Psoas muscle (tissue), 8 donors: ENCODE measurements at places on chromosomes 5 and 9. TPM values are rescaled to one million over a fixed set of nuclear protein-coding genes. Genes with fewer than 3 reads are reported as not detected.

- peaks cover 10% of the 10 kb centered on the region for H3K4me1 ChIP-seq
- no peak overlapping the region for H3K27ac ChIP-seq
- no peak overlapping the region for H3K4me3 ChIP-seq
- H3K36me3 ChIP-seq = peaks cover 3% of the 10 kb centered on the region
Observed at GRCh38 chr5:80168388-80169028, 87.3 kb downstream of the SERINC5 start.

GRCh38 chr5:24059006-24059405 lies 551.6 kb downstream of the PRDM9 start:
- H3K27me3 ChIP-seq = no peaks in the 10 kb centered on the region
- H3K27ac ChIP-seq = no peak overlapping the region
- no peaks in the 10 kb centered on the region for H3K36me3 ChIP-seq
- H3K4me1 ChIP-seq = no peaks in the 10 kb centered on the region

- peaks cover 14% of the 10 kb centered on the region for H3K4me1 ChIP-seq
- no peaks in the 10 kb centered on the region for H3K36me3 ChIP-seq
- no peaks in the 10 kb centered on the region for H3K27me3 ChIP-seq
Observed at GRCh38 chr5:142860270-142860669, 90.1 kb downstream of the ARHGAP26 start.

DNA sequence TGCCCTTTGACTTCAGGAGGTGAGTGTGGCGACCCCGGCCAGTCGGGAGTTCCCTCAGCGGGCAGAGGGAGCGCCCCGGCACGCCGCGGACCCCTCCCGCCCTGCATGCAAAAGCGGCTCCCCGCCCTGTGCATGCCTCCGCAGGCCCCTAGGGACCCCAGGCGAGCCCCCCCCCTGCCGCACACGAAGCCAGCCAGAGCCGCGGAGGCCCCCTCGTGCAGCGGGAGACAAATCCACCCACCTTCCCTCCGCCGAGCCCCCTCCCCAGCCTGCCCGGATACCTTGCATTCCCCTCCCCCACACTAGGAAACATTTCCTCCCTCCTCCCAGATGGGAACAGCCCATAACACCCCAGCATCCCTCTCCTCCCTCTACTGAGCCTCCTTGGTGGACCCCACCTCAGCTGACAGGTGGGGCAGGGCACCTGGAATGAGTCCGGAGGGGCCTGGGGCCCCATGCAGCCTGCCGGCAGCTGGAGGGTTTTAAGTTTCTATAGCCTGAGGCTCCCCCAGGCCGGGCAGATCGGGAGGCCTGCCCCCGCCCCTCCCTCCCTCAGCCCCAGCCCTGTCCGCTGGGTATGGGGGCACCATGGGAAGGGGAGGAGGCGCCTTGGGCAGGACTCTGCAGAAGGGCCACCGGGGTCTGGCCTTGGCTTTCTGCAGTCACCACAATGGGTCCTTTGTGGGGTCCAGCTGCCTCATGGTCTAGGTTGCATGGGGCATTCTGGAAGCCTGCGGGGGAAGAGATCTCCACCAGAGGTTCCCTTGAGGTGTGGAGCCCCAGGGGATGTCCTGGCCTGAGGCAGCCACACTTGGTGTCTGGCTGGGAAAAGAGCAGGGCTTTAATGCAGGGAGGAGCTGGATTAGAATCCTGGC lies 601 bp downstream of the ERGIC1 start:
- peak overlapping the region; percentile 88 for H3K4me3 ChIP-seq
- peak overlapping the region; percentile 82 for H3K27ac ChIP-seq
- H3K27me3 ChIP-seq = no peaks in the 10 kb centered on the region

The MAP1B gene
- total RNA-seq = 20.2 TPM

GRCh38 chr9:25472085-25472607 lies 206.1 kb downstream of the TUSC1 start:
- no peaks in the 10 kb centered on the region for H3K4me1 ChIP-seq
- H3K27me3 ChIP-seq = no peaks in the 10 kb centered on the region
- DNase-seq = no peak
- H3K27ac ChIP-seq = no peak overlapping the region

GRCh38 chr9:125843646-125844045 lies 96.5 kb downstream of the PBX3 start:
- no peak overlapping the region for H3K27ac ChIP-seq
- no peak for DNase-seq
- H3K27me3 ChIP-seq = no peaks in the 10 kb centered on the region
- H3K4me1 ChIP-seq = no peaks in the 10 kb centered on the region
- H3K36me3 ChIP-seq = no peaks in the 10 kb centered on the region

- no peaks in the 10 kb centered on the region for H3K27me3 ChIP-seq
- H3K27ac ChIP-seq = no peak overlapping the region
- H3K4me3 ChIP-seq = no peak overlapping the region
- no peaks in the 10 kb centered on the region for H3K36me3 ChIP-seq
- DNase-seq = no peak
Observed at GRCh38 chr5:10702040-10702629, 58.9 kb downstream of the DAP start.

- no peak overlapping the region for H3K4me3 ChIP-seq
- DNase-seq = no peak
- no peaks in the 10 kb centered on the region for H3K36me3 ChIP-seq
- H3K4me1 ChIP-seq = peaks cover 16% of the 10 kb centered on the region
Observed at GRCh38 chr5:157269165-157269671, 3.3 kb downstream of the CYFIP2 start.

DNA sequence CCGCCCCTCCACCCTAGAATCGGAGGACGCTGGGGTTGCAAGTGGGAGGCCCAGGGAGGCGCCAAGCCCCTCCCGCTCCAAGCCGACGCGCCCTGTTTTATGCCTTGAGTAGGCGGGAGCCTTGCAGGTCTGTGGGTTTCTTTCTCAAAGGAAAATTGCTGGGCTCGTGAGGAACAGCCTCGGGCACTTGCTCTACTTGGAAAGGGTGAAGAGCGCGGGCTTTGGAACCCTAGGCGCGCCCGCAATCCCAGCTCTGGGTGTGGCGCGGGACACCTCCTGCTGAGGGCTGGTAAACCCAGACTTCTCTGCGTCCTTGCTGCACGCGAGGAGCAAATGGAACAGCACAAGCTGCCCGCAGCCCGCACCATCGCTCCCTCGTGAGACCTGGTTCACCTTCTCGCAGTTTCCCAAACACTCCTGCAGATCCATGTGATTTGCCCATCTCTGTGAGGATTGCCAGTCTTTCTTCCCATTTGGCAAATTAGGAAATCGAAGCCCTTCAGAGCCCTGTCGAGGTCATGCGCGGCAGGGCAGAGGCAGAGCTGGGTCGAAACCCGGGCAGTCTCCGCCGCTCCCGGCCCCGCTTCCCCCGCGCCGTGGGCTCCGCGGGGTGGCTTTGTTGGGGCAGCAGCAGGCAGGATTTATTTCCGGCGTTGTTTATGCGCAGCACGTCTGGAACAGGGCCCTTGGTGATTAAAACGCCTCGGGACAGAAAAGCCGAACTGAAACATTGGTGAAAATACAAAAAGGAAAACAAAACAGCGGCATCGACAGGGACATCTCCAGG lies 98.4 kb upstream of the CPLX2 start:
- H3K27me3 ChIP-seq = peaks cover 10% of the 10 kb centered on the region
- no peaks in the 10 kb centered on the region for H3K36me3 ChIP-seq
- H3K4me3 ChIP-seq = no peak overlapping the region

DNA sequence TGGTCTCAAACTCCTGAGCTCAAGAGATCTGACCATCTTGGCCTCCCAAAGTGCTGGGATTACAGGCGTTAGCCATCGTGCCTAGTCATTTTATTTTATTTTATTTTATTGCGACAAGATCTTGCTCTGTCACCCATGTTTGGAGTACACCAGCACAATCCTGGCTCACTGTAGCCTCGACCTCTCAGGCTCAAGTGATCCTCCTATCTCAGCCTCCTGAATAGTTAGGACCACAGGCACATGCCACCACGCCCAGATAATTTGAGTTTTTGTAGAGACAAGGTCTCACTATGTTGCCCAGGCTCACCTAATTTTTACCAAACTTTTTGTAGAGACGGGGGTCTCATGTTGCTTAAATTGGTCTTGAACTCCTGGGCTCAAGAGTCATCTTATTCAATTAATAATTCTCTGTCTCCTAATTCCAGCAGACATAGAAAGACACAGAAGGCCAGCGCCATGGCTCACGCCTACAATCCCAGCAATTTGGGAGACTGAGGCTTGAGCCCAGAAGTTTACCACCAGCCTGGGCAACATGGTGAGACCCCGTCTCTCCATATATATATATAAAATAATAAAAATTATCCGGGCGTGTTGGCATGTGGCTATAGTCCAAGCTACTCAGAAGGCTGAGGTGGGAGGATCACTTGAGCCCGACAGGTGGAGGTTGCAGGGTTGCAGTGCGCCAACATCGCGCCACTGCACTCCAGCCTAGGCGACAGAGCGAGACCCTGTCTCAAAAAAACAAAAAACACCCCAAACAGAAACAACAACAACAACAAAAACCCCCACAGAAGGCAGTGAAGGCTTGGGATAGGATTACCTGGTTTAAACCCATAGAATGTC lies 1.0 kb upstream of the UBAP1 start:
- H3K27me3 ChIP-seq = no peaks in the 10 kb centered on the region
- peaks cover 4% of the 10 kb centered on the region for H3K4me1 ChIP-seq
- H3K36me3 ChIP-seq = no peaks in the 10 kb centered on the region
- H3K27ac ChIP-seq = peak overlapping the region; percentile 83

The C9orf50 gene
- total RNA-seq = not detected

DNA sequence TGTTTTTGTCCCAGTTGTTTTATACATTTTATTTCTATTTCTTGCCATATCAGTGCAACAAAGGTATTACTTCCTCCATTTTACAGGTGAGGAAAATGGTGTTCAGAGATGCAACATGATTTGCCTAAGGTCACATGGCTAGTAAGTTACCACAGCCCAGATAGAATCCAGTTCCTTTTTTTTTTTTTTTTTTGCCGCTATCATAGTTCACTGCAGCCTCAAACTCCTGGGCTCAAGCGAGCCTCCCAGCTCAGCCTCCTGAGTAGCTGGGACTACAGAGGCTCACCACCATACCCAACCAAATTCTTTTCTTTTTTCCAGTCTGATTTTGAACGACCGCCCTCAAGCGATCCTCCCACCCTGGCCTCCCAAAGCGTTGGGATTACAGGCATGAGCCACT lies 480 bp upstream of the CCDC69 start:
- peaks cover 35% of the 10 kb centered on the region for H3K4me1 ChIP-seq
- H3K36me3 ChIP-seq = no peaks in the 10 kb centered on the region
- peak overlapping the region; percentile 82 for H3K4me3 ChIP-seq
- DNase-seq = no peak
- H3K27ac ChIP-seq = peak overlapping the region; percentile 88

DNA sequence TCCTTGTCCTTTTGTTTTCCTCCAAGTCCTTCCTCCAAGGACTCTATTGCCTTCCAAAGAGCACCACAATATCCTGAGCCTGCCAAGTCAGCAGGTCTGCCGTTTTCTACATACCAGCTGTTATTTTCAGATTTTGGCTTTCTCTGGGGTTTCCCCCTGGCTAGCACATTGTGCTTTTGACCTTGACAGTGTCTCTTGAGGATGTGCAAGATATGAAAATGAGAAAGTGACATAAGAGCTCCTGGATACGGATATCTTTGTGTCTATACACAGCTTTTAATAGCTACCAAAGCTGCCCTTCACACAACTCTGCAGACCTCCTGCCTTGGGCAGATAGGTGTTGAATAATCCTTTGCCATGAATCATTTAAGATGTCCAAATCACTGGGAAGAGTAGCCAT lies 67.0 kb downstream of the HAPLN1 start:
- no peaks in the 10 kb centered on the region for H3K27me3 ChIP-seq
- no peak overlapping the region for H3K4me3 ChIP-seq
- DNase-seq = no peak
- no peaks in the 10 kb centered on the region for H3K4me1 ChIP-seq

The IL5 gene
- total RNA-seq = not detected

DNA sequence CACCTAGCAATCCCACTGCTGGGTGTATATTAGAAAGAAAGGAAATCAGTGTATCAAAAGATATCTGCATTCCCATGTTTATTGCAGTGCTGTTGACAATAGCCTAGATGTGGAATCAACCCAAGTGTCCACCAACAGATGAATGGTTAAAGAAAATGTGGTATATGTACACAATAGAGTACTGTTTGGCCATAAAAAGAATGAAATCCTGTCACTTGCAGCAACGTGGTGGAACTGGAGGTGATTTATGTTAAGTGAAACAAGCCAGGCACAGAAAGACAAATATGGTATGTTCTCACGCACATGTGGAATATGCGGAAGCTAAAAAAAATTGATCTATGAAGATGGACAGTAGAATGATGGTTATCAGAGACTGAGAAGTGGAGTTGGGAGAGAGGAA lies 221.6 kb upstream of the DAP start:
- no peaks in the 10 kb centered on the region for H3K4me1 ChIP-seq
- no peaks in the 10 kb centered on the region for H3K27me3 ChIP-seq
- no peak overlapping the region for H3K27ac ChIP-seq
- no peaks in the 10 kb centered on the region for H3K36me3 ChIP-seq
- no peak for DNase-seq
- H3K4me3 ChIP-seq = no peak overlapping the region

DNA sequence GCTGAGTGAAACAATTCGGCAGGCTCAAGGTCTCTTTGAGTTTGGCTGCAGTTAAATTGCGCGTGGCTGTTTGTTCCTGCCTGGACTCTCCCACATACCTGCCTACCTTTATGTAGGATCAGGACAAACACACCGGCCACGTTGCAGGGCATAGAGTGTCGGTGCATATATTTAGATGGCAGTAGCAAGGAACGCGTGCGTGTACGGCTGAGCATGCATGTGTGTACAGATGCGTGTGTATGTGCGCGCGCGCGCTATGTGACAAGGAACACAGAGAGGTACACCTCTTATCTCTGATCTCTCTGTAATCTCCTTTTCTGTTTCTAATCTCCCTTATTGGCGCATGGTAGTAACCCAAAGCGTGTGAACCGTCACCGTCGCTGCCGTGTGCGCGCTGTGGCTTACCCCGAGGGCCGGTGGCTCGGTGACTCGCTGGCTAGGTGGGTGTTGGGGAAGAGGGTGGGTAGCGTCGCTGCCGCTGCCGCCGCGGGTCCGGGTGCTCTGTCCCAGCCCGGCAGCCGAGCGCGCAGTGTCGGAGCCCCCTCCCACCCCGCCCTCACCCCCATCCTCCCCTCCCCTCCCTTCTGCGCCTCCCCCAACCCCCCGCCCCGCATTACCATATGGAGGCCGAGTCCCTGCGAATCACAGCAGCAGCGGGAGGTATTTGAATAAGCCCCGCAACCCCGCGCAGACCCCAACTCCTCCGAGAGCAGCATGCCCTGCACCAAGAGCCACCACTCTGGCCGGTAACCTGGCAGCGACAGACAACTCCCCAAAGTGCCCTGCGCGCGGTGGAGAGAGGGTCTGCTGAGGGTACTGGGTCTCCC lies 204.8 kb downstream of the MEF2C start:
- H3K27me3 ChIP-seq = peaks cover 6% of the 10 kb centered on the region
- no peak for DNase-seq
- no peaks in the 10 kb centered on the region for H3K36me3 ChIP-seq
- H3K27ac ChIP-seq = no peak overlapping the region
- H3K4me1 ChIP-seq = peaks cover 21% of the 10 kb centered on the region

- no peak for DNase-seq
- peaks cover 21% of the 10 kb centered on the region for H3K4me1 ChIP-seq
- no peaks in the 10 kb centered on the region for H3K36me3 ChIP-seq
- no peaks in the 10 kb centered on the region for H3K27me3 ChIP-seq
- H3K27ac ChIP-seq = no peak overlapping the region
Observed at GRCh38 chr9:5510989-5511388, 658 bp downstream of the PDCD1LG2 start.

The CSF1R gene
- 4.2 TPM for total RNA-seq

GRCh38 chr9:122812736-122813135 lies 12.8 kb downstream of the OR1K1 start:
- no peak overlapping the region for H3K27ac ChIP-seq
- H3K36me3 ChIP-seq = peaks cover 3% of the 10 kb centered on the region
- no peak for DNase-seq
- H3K27me3 ChIP-seq = no peaks in the 10 kb centered on the region
